ENCODE measurements at places on chromosomes 16 and 17.

DNA sequence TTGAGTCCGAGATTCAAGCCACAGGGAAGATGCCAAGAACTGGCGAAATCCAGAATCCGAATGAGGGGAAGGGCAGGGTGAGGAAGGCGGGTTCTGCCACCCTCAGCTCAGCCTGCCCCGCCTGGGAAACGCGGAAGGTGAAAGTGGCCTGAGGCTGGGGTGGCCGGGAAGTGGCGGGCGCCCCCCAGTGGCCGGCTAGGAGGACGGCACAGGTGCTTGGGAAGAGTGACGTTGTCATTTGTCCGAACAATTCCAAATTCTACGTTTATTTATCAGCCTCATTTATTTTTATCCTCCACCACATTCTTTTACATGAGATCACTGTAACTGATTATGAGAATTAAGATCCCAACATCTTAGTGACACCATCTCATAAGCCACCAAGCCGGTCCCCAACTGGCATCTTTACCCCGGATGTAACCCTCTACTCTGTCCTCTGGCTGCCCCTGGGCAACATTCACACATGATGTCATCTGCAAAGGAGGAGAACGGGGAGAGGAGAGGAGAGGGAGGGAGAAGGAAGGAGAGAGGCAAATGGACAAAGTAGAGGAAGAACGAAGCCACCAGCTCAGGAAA is 21.3 kb downstream of the SRCIN1 start:
- peak; percentile 34 for DNase-seq

GRCh38 chr17:47902039-47902744 is 6.2 kb downstream of the SP2 start:
- no peak for DNase-seq

DNA sequence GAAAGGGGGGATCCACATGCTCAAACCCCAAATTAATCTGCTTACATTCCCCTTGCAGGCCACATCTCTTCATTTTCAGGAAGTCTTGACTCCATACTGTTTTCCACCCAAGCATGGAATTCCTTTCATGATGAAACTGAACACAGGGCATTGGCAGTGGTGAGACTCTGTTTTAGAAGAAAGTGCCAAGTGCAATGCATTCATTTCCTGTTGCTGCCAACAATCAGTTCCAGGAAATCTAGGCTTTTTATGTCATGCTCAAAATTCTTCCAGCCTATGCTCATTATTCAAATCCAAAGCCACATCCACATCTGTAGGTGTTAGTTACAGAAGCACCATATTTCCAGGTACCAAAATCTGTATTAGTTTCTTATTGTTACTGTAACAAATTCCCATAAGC is 4.1 kb downstream of the CCL2 start:
- DNase-seq, result peak; percentile 50

DNA sequence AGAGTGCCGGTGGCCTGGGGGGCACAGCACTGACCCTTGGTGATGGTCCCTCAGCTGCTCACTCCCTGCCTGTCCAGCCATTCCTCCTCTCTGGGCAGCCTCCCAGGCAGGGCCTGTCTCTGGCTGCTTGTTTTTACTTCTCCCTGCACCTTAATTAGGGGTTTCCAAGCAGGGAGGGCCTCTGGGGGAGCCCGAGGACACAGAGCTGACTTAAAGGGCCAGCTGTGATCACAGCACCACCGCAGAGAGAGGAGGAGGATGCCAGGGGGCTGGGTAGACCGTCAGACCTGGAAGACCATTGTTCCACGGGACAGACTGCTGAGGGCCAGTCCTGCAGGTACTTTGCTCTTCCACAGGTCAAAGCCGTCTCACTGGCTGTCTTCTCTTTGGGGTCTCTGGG is 1.2 kb upstream of the DPH1 start:
- DNase-seq, result no peak

DNA sequence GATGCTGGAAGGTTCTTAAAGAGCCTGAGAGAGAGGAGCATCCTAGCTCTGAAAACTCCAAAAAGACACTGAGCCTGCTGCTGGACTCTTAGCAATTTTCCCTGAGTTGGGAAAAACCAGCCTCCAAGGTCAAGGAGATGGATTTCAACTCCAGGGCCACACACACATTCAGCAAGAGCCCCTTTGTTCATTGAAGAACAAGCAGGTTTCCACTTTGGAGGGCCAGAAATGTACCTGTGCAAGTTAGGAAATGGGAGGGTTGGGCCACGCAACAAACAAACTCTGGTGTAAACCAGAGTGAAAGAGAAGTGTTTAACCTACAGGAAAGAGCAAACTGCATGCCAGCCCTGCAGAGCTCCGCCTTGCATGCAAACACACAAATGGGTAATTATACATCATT is 264.8 kb upstream of the RPL38 start:
- no peak for DNase-seq

DNA sequence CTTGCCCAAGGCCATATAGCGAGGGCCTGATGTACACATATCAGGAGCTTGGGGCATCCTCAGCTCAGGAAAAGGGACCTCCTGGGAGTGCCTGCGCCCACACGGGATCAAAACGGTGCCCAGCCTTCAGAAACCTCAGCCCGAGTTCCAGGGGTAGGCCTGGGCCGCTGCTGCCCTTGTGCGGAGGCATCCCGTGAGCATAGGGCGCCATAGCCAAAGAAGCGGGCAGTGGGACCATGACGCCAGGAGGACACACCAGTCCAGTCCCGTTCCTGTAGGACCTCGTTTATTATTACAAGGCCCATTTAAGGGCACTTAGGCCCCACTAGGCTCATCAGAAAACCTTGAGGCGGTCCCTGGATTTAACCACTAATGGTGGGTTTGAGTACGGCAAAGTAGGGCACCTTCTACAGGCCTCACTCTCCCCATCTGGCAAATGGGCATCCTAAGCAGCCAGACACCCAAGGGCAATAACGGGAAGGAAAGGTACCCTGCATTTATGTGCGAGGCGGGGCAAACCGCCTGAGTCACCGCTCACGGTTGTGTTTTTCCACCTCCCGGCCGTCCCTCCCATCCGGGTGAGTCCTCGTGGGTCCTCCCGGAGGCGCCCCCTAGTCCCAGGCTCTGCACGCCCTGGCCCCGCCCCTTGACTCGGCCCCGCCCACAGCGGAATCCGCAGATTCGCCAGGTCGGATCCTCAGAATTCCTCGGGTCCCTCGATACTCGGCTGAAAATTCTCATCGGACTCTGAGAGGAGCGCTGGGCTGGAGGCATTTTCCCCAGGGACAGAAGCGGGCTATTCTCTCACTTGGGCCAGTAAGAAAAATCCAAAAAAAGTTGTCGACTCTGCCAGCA is 726 bp upstream of the SETD1A start:
- peak; percentile 91 for DNase-seq

DNA sequence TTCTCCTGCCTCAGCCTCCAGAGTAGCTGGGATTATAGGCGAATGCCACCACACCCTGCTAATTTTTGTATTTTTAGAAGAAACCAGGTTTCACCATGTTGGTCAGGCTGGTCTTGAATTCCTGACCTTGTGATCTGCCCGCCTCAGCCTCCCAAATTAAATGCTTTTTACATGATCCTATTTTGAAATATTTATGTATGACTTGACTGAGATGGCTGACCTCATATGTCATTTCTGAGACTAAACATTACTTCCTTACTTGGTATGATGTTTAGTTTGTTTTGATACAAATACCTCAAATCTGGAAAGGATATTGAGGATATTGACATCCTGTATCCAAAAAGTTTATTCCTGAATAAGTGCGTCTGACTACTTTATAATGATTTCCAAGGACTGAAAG is 11.9 kb downstream of the CALCOCO2 start:
- DNase-seq, result no peak

DNA sequence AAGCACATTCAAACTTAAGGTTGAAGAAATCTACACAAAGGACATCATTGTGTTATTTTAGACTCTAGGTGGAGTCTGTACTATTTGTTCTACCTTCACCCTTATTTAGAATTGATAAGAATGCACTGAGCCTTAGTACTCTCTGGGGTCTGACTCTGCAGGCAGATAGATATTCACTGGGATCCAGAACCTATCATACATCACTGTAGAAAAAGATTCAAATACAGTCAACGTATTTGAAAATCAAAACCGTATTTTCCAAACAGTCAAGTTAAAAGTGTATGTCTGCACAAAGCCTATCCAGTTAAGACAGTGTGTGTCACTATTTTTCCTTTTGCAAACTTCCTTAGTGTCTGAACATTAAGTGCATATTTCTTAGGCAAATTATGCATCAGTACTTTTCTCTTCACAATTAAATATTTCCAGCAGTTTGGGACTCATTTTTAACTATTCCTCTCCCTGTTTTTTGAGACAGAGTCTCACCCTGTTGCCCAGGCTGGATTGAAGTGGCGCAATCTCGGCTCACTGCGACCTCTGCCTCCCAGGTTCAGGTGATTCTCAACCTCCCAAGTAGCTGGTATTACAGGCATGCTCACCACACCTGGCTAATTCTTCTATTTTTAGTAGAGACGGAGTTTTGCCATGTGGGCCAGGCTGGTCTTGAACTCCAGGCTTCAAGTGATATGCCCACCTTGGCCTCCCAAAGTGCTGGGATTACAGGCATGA is 22.3 kb downstream of the MOSMO start:
- no peak for DNase-seq

GRCh38 chr17:38894276-38894675 is 24.4 kb downstream of the LASP1 start:
- DNase-seq, result no peak

GRCh38 chr16:424623-425081 is 797 bp upstream of the RAB11FIP3 start:
- DNase-seq, result peak; percentile 17

- peak; percentile 27 for DNase-seq
These were observed 18.6 kb downstream of the FLOT2 start for GRCh38 chr17:28878981-28879380.

DNA sequence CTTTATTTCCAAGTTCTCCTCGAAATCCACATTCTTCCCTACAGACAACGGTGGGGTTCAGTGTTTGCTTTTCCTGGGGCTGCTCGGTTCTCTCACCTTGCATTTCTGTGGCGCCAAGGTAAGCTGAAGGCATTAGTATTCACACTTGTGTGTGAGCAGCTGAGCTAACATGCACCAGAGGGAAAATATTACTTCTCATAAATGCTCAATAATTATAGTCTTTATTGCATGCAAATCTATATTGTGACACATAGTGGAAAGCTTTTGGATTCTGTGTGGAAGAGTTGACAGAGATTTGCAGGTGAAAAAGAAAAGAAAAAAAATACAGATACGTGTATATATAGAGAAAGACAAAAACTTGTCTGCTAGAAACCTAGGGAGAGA is 411.8 kb downstream of the MAF start:
- DNase-seq, result no peak

DNA sequence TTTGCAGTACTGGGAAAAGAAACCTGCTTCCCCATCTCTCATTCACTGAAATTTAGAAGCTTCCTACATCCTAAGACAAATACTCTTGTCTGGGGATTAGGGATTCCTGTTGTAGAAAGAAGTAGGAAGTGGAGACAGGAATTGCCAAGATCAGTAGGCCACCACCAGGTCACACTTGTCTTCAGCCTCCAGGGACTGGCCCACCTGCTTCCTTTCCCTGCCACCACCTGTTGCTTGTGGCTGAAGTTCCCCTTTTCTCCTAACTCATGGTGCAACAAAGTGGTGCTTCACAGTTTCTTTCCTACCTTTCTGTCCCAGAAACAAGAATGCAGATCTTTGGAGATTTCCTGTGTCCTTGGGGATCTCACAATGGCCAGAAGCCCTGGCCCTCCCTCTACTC is 82.4 kb downstream of the WNT3 start:
- DNase-seq, result no peak

- DNase-seq, result no peak
These were observed 28.4 kb downstream of the PIPOX start for GRCh38 chr17:29071303-29071702.

Data from fibroblast of skin of right biceps (primary cell).